Glutamatergic neuron (in vitro differentiated cells): ENCODE measurements at places on chromosomes 3 and 15.

GRCh38 chr15:47737477-47737876 lies 20.2 kb downstream of the SEMA6D start:
- DNase-seq: no peak

- DNase-seq: no peak
These were observed 976 bp upstream of the NUP210 start for GRCh38 chr3:13420831-13421765.

- DNase-seq: peak; percentile 89
These were observed 19.2 kb downstream of the ATRIP start for GRCh38 chr3:48465531-48466378.

DNA sequence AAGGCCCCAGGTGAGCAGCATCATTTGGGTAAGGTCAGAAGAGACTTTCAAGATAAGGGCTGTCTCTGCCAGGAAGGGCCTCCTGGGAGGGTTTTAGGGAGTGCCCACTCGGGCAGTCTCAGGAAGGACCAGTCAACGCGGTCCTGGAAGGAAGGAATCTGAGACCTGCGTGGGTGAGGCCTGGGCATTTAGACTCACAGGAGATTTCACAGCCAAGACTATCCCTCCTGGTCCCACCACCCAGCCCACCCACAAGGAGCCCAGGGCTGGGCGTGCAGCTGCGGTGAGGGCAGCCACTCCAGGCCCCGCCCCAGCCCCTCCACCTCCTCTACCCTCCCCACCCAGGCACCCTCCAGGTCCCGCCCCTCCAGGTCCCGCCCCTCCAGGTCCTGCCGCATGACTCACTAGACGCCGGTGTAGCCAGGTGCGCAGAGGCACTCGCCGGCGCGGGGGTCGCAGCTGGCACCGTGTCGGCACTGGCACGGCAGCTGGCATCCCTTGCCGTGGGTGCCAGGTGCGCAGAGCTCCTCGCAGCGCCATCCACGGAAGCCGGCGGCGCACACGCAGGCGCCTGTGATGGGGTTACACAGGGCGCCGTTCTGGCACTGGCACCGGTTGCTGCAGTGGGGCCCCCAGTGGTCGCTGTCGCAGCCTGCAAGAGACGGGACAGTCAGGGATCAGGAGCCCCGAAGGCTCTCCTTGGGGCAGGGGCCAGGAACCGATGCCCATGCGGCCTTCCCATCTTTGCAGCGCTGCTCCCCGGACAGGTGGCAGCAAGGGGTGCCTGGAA lies 112.7 kb downstream of the RAB11A start:
- peak; percentile 50 for DNase-seq

GRCh38 chr15:99100245-99101173 lies 4.4 kb upstream of the SYNM start:
- peak; percentile 94 for DNase-seq

GRCh38 chr15:83919319-83919830 lies 265.5 kb downstream of the ADAMTSL3 start:
- no peak for DNase-seq

- DNase-seq: no peak
These were observed 6.3 kb downstream of the FRMD5 start for GRCh38 chr15:44188795-44189194.

DNA sequence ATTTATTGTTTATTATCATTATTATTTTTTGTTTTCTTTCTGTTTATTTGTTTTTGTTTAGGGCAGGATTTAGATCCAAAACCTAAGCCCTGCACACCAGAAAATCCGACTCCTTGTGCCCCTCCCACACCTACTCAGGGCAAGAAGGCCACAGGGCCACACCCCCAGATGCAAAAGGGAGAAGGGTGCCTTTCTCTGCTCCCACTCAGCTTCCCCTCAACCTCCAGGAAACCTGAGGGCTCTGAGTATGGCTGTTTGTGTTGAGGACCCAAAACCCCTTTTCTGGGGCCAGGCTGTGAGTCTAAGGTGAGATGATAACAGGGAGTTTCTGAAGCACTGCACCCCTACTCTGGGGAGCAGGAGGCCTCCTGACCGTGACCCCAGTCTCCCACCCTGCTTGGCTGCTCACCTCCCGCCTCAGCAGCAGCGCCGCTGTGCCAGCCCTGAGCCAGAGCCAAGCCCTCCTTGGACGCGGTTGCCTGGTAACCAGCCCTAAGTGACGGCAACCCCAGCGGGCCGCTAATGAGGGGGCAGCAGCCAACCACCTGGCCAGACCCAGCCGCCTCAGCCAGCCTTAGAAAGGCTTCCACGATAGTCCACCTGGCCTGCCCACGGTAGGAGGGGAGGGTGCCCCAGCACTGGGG lies 6.4 kb upstream of the C15orf39 start:
- peak; percentile 86 for DNase-seq

DNA sequence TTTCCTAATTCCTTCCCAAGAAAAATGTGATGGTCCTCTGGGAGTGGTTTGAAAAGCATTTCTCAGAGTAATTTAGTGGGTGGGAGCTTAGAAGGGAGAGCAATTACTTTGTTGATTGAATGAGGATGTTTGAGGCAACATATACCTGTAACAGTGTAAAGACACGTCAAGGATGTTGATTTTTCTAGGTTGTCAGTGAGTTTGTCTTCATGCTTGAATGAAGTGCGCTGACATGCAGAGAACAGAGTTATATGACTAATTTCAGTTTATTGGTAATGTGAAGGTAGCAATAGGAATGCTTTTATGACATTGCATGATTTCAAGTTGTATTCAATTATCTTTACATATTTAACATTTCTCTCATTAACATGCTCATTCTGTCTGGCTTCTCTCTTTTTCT lies 286.9 kb downstream of the NFKBIZ start:
- DNase-seq: no peak

DNA sequence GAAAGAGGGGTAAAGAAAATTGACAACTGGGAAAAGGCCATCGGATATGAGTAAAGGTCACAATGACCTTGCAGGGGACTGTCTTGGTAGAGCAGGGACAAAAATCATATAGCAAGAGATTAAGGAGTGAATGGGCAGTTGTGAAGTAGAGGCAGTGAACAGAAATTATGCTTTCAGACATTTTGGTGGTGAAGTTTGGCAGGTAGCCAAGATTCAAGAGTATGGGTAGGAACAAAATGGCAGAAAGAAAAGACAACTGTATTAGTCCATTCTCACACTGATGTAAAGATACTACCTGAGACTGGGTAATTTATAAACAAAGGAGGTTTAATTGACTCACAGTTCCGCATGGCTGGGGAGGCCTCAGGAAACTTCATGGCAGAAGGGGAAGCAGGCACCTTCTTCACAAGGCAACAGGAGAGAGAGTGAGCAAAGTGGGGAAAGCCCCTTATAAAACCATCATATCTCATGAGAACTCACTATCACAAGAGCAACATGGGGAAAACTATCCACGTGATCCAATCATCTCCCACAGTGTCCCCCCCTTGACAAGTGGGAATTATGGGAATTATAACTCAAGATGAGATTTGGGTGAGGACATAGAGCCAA lies 84.0 kb downstream of the CGNL1 start:
- no peak for DNase-seq

GRCh38 chr3:192444096-192444790 lies 283.1 kb downstream of the FGF12 start:
- peak; percentile 85 for DNase-seq

DNA sequence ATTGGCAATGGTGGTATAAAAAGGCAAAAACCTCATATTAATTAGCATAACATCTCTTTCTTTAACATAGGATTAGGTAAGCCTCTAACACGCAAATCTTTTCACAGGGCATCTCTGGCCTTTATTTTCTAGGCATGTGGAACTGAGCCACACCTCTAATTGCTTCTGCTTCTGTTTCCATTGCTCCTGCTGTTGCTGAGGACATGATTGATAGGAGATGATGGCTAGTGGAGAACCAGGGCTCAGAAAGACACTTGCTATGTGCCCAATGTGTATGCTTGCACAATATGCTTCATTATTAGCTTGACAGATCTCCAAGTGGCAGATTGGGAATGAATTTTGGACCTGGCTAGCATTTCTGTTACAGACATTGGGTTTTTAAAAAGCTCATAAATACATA lies 114.5 kb downstream of the EPHA3 start:
- DNase-seq: no peak

GRCh38 chr15:83039206-83039605 lies 27.8 kb upstream of the C15orf40 start:
- no peak for DNase-seq

- DNase-seq: no peak
These were observed 32.7 kb downstream of the EBLN2 start for GRCh38 chr3:73094129-73094528.

- no peak for DNase-seq
These were observed 620.9 kb upstream of the UBE2E2 start for GRCh38 chr3:22582266-22582665.
